GM04503 (cell line): ENCODE measurements at places on chromosomes 1 and 21.

GRCh38 chr1:151259351-151259750 is 4.8 kb downstream of the PSMD4 start:
- no peak for DNase-seq

DNA sequence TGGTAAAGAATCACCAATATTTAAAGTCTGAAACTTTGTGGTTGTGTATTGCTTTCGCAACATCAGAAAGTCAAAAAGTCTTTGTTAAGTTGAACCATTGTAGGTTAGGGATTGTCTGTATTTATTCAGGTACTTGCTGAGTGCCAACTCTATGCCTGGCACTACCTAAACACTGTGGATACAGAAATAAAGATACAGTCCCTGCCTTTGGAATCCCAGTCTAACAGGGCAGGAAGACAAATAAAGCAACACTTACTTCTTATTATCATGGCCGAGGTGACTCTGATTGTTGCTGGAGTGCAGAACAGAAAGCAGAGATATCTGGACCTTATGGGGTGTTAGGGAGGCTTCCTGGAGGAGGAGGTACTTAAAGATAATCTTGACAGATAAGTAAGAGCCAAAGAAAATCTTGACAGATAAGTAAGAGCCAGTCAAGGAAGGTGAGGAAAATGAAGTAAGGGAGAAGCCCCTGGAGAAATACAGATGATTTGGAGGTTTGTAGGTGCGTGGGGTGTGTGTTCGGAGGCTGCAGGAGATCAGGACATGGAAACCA is 11.8 kb upstream of the S100A10 start:
- DNase-seq, result no peak

- DNase-seq, result no peak
Observed at GRCh38 chr1:143497374-143497747, 474.4 kb downstream of the FAM72C start.

GRCh38 chr1:244325056-244325758 is 126.5 kb downstream of the ADSS2 start:
- DNase-seq, result no peak

DNA sequence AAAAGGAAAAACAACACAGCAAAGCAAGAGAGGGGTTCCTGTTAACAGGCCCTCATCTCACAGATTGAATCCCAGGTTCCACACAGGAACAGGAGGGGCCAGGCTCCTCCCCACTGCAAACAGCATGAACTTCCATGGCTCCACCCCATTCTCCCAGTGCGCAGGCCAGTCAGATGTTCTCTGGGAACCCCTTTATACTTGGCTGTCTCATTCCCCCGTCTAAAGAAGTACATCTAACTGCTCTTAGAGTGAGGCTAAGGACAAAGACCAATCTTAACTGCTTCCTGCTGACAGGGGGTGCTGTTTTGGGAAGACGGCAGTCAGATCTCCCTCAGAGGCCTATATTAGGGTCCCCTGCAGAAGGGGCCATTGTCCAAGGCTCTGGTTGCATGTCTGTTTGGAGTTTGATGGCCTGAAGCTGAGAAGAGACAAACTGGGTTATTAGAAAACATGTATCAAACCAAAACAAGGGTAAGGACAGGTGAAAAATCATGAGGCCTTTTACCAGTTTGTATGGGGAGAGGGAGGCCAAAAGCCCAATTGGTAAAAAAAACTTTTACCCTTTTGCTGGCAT is 10.5 kb upstream of the NASP start:
- no peak for DNase-seq

DNA sequence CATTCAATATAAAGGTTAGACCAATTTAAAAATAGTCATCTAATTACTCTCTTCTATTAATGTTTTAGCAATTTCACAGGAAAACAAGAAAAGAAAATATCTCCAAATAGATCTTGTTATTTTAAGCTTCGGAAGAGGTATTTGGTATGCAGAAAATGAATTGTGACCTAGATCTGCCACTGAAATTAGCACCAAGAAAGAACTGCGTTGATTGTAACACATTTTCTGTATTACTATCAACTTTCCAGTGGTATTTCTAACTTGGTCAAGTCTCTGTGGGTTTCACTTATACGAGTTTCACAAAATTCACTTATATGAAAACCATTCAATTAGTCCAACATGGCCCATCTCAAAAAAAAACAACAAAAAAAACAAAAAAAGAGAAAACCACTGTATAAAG is 11.8 kb downstream of the RSBN1 start:
- no peak for DNase-seq

GRCh38 chr1:110726755-110727154 is 52.0 kb upstream of the KCNA3 start:
- DNase-seq, result no peak

GRCh38 chr1:182003025-182003725 is 58.3 kb downstream of the ZNF648 start:
- no peak for DNase-seq

DNA sequence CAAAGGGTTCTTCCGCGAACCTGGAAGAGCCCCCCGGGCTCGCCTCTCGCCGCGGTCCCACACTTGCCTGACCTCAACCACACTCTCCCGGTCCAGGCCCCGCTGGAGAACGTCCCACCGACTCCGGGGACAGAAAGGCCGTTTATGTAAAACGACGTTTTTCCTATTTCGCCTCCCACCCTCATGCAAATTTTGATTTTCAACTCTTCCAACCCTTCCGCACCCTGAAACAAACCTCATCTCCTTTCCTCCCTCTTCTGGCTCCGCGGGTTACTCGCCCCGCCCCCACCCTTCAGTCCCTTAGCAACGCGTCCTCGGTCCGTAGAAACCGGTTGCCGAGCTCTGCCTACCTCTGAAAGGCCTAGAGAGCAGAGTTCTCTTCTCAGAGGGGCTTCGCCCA is at the start of gene C1orf141:
Gene C1orf141, minus strand, starts transcription at position 276 of the 400 bp plus-strand sequence. CDS start 7,730 bp downstream, outside the sequence.
- no peak for DNase-seq

DNA sequence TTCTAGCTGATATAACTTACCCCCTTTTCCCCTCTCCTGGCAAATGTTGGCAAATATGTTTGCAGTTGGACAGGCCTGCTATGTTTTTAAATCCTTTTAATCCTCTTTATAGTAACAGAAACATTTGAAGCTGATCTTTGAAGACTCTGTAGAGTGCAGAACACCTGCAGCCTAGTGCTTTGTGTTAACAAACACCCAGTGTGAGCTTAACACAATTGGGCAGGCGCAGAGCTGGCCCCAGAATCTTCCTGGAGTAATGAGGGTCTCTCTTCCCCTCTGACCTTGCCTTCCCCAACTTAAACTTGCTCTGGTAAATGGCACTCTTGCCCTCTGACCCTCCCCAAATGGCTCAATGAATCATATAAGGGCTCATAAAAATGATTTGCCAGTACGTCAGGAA is 247.9 kb upstream of the LYPLAL1 start:
- DNase-seq, result no peak

- no peak for DNase-seq
Observed at GRCh38 chr1:182385885-182386853, 5.4 kb downstream of the GLUL start.

DNA sequence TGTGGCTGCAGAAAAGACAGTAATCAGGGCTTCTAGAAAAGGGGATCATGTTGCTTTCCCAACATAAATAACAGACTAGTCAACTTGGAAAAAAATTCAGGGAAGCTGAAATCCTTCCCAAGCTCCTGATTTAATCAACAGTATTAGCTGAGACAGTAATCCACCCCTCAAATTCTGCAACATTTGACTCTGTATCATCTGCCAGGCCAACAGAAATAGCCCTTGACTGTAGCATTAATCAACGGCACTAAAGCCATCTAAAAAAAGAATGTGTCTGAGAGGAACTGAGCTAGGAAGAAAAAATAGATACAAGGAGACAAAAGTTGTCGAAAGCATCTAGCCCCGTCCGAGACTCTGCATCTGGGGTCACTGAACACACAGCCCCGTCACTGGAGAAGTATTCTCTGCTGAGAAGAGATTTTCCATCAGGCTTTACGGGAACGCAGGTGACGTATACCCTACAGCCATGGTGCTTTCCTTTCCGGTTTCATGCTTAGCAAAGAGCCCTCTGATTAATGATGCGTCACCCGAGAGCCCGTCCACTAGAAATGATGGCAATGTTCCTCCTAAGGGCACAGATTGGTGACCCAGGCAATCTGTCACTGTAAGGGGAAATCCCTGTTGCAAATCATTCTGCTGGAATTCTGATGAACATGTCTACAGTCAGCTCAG is 42.1 kb upstream of the TP53BP2 start:
- DNase-seq, result peak; percentile 92

GRCh38 chr1:114088392-114089299 is 65.0 kb downstream of the SYT6 start:
- no peak for DNase-seq

DNA sequence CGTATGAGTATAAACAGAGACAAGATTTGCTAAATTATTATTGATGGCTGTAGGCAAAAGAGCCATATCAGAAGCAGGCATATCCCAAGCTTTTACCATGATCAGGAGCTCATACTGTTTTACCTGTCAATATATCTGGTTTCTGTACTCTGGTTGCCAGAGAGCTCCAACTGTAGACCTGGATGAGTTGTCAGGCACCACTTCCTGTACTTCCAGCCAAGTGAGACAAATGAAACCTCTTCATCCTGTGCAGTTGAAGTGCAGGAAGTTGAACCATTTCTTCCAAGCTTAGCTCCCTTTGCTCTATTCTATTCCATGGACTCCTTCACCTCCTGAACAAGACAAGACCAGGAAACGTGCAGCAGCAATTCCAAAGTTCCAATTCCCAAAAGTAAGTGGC is 115.6 kb downstream of the ZNF281 start:
- DNase-seq, result no peak

DNA sequence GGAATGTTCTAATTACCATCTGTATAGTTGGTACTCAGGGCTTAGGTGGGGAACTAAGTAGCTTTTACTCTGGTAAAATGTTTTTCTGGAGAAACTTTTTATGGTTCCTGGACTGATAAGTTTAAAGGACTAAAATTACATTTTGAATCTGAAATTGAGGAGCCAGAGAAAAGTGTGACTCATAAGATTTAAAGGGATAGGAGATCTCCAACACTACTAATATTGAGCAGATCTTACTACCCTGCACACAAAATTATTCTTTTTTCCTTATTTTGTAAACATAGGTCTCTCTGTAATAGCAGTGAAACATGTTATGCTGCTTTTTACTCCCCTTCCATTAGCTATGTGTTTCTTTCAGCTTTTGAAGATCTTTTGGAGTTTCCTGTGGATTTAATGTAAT is 32.5 kb downstream of the MTF2 start:
- no peak for DNase-seq

GRCh38 chr1:11151826-11152612 is 37.1 kb upstream of the ANGPTL7 start:
- DNase-seq, result no peak

DNA sequence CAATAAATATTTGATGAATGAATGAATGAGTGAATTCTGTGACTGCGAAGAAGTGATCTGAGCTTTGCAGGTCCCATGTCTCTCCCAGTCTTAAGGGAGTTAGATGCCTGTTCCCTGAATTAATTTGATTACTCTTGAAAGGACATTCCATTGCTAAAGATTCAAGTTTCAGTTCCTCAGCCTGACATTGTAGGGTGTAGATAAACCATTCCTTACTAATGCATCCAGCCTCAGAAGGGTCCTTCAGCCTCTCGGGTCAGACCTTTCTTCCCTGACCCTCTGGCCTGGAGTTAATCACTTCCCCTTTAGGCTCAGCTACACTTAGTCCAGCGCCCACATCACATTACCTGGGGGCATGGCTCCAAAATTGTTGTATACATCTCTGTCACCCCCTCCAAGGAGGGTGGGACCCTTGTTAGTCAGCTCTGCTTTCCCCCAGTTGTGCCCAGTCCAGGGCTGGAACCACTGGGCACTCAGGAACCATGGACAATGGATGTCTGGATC is 2.6 kb downstream of the INSRR start:
- no peak for DNase-seq

DNA sequence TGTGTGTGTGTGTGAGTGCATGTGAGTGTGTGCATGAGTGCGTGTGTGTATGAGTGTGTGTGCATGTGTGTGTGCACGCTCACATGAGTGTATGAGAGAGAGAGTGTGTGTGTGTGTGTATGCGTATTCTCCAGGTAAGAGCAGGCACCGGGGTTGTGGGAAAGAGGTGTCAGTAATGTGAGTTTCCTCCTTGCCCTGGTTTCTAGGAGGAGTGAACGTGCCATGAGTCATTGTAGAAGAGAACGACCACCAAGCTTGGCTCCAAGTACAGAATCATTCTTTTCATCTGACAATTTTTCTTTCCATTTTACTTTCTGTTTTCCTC is 79.1 kb downstream of the POFUT2 start:
- no peak for DNase-seq

GRCh38 chr1:235024711-235025421 is 103.8 kb downstream of the TOMM20 start:
- DNase-seq, result no peak

DNA sequence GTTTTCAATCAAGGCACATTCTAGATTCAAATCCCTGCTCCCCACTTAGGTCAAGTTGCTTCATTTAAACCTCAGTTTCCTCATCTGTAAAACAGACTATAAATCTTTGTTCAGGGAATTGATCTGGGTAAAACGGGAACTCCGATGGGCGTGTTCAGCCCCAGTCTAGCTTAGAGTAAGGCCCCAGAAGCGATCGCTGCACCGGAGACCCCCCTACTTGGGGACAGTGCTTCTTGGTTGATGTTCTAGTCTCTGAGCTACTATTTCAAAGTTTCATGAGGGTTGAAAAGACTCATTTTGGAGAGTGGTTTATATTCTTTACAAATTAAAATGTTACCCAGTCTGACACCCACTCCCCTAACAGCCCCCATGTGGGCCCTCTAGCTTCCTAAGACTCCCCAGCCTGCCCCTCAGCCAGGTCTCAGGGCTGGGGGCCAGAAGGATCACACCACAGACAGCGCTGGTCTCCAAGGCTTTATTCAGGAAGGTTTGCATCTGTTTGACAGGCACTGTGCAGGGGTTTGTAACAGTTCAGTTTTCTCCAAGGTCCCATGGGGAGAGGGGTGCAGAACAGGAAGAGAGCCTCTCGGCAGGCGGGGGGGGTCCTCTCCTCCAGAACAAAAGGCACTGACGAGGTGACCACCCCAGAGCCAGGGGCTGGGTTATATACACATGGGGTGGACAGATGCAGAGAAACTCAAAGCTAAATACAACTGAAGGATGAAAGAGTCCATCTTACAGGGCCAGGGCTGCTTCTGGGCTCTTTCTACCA is 82.9 kb downstream of the STUM start:
- DNase-seq, result no peak

- no peak for DNase-seq
Observed at GRCh38 chr1:114154146-114154962, 685 bp upstream of the SYT6 start.

DNA sequence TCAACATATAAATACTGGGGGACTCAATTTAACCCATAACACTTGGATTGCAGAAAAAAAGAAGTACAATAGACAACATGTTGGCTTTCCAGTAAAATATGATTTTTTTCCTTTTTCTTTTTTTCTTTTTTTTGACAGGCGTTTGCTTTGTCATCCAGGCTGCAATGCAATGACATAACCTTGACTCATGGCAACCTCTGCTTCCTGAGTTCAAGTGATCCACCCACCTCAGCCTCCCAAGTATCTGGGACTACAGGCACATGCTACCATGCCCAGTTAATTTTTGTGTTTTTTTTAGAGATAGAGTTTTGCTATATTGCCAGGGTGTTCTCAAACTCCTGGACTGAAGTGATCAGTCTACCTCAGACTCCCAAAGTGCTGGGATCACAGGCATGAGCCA is 1512.0 kb upstream of the PRMT6 start:
- peak; percentile 1 for DNase-seq

GRCh38 chr1:201311356-201312011 is 28.2 kb downstream of the PKP1 start:
- DNase-seq, result no peak
